MM.1S (cell line): ENCODE measurements at places on chromosomes 11 and 22.

DNA sequence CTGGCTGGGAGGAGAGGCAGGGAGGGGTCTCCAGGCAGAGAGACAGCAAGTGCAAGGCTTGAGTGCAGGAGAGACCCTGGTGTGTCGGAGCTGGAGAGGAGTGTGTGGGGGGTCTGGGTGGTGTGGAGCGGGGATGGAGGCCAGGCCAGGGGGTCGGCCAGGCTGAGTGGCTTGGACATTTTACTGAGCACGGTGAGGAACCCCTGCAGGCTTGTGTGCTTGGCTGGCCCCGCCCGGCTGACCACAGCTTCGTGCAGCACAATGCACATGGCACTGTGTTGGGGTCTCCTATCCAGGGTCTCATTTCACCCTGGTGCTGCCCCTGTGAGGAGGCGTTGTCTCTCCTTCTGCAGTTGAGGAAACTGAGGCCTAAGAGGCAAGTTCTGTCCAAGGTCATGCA, 5.6 kb downstream of the MYEOV start:
- DNase-seq, result no peak

DNA sequence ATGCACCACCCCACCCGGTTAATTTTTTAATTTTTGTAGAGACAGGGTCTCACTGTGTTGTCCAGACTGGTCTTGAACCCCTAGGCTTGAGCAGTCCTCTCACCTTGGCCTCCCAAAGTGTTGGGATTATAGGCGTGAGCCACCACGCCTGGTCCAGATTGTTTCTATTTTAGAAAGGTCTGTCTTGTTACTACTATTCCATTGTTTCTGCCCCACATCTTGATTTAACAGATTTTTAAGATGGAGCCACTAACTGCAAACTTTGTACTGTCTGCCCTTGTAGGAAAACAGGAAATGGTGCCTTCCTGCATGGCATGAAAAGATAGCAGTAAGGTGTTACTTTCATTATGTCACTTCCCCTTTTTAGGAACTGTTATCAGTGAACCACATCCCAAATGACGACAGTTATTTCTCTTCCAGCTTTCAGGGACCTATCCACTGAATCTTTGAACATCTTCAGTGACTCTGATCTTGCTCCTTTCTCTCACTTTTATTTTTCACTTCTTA, 23.2 kb downstream of the TAF1D start:
- no peak for DNase-seq

GRCh38 chr11:67494371-67495233, 10.6 kb downstream of the PITPNM1 start:
- no peak for DNase-seq

DNA sequence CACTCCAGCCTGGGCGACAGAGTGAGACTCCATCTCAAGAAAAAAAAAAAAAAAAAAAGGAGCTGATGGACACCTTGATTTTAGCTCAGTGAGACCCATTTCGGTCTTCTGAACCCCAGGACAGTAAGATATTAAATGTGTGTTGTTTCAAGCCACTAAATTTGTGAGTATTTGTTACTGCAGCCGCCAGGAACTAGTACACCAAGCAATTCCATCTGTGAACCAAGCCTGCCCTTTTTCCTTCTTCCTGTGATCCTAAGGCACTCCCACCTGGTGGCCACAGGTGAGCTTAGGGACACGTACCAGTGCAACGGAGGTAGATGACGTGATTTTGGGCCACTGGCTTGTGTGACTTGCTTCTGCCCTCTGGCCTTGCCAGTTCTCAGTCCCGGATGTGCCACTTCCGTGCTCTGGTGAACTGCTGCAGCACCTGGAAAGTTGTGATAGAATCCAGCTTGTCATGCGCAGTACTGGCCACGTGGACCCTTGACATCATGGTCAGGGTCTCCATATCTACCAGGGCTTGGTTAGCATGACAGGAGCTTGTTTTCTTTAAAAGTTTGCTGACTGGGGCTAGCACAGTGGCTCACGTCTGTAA, 19.6 kb upstream of the ATXN10 start:
- no peak for DNase-seq

GRCh38 chr11:19595840-19596751, 116.5 kb upstream of the NAV2 start:
- no peak for DNase-seq

GRCh38 chr11:9977554-9977953, 313.7 kb downstream of the SWAP70 start:
- no peak for DNase-seq

DNA sequence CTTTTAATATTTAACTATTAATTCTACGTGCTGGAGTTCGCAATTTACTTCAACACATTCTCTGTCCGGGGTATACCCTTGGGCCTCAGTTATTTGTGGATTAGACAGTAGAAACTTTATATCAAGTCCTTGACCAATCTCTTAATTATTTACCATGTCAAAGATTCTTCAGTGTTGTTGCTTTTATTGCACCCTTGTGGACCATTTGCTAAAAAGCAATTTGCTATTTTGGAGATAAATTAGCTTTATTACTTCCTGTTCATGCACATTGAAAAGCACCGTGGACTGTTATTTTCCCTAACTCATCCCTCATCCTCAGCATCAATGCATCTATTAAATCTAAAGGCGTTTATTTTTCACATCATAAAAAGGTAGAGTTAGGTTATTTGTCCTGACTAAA, 609.9 kb downstream of the CNTN5 start:
- no peak for DNase-seq

DNA sequence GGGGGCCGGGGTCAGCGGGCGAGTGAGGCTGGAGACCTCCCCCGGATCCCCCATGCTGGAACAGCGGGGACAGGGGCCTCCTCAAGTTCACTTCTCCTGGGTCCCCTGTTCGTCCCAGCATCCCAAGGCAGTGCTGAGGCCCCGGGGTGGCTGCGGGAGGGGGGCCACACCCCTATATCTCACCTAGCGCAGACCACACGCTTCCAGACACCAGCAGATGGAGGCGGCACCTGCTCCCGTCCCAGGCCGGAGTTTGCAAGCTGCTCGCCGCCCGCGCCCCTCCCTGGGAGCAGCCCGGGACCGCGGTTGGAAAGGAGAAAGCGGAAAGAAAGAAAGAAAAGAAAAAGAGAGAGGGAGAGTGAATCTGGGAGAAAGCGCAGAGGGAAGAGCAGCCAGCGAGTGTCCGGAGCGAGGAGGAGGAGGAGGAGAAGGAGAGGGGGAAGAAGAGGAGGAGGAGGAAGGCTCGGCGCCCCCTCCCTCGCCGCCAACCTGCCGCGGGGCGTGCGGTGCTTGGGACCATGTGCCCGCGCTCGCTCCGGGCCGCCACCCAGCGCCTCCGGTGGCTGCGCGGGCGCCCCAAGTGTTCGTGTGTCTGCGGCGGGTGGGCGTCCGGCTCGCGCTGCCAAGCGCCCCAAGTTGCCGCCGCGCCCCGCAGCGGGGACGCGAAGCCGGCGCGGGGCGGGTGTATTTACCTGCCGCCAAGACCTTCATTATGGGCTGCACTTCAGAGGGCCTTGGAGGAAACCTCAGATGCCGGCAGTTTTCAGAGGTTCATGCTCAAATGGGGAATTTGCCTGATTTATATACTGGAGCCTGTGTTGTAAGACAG, at the start of gene LIF:
TSS of gene LIF (minus strand) at position 775 of the 829 bp plus-strand sequence. CDS start at position 711, 64 bp downstream.
- DNase-seq, result peak; percentile 18

DNA sequence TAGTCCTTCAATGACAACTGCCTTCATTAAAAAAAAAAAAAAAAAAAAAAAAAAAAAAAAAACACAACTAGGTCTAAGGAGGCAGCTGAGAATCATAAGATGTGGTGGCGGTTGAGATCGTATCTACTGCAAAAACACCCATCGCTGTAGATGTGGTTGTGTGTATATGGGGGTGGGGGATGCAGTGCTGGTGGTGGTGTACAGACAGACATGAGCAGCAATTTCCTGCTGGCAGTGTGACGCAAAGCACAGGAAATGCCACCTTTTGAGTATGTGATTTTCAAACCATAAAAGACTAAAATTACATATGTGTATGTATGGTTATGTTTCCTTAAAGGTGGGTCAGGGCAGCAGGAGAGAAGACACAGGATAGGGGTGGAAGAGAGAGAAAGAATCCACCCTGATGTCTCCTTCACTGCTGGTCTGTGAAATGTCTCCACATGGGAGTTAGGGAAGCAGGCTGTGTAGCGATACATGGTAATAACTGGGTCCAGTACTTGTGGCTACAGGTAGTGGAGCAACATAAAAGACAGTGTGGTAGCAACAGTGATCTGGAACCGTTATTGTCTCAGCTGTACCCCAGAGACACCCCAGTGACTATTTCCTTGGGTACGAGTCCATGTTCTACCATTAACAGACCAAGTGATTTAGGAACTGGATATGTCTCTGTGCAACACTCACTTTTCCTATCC, 57.9 kb downstream of the SYTL2 start:
- no peak for DNase-seq

GRCh38 chr11:97703851-97704250, 1314.0 kb downstream of the JRKL start:
- no peak for DNase-seq

DNA sequence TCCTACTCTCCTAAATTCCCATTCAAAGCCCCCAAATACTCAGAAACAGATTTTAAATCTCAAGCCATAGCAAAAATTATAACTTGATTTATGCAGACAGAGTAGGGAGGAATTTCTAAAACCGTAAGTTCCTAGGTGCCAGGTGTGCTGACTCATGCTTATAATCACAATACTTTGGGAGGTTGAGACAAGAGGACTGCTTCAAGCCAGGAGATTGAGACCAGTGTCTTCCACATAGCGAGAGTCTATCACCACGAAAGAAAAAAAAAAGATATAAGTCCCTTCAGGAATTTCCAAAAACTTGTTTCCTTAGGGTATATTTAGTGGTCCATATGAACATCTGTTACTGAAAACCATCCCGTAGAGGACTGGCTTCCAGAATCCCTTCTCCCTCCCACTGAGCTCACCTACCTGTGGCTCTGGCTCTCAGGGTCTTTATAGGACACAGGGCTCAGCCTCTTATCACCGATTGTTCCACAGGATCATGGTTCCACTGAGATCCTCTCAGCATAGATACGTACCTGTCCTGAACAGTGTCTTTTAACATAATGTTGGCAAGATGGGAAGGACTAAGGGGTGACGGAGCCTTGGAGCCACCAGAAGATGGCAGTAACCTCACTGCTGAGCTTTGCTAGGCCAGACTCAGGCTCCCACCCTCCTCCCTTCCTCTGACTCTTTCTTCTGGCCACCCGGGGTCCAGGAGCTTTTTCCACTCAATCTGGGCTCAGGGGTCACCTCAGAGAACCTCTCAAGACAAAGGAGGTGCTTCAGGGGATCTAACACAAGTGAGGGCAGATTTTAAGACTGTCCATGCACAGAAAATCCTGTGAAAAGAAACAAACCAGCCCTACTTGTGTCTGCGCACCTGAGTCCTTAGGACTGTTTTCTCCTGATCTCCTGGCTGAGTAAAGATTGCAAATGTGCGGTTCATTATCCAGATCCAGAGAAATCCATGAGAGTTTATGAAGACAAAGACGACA, 117.5 kb upstream of the TOP3B start:
- DNase-seq, result peak; percentile 31

GRCh38 chr11:110463153-110463552, 33.4 kb downstream of the FDX1 start:
- DNase-seq, result no peak

DNA sequence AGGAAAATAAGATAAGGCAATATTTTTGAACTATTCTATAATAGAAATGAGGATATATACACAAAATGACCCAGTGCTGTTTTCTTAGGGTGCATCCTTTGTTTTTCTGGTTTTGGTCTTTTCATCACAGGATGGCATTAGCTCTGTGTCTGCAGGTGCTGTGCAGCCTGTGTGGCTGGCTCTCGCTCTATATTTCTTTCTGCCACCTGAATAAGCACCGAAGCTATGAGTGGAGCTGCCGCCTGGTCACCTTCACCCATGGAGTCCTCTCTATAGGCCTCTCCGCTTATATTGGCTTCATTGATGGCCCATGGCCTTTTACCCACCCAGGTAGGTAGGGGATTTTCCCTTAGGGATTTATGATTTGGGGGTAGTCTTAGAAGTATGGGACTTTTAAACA, 2.2 kb downstream of the TLCD5 start:
- no peak for DNase-seq

DNA sequence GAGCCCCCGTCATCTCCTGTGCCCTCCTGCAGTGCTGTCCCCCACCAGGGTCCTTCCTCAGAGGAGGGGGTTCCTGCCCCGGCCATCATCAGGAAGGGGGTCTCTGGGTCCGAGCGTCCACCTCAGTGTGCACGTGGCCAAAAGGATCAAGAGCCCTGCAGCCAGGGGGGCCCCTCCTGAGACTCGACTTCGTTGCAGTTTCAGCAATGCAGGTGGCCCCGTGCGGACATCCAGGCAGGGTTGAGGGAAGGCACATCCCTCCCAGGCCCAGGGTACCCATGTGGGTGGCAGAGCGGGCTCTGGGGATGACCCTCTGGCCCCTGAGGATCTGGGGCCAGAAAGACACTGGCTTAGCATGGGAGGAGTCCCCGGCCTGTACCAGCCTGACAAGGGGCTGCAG, 41.3 kb downstream of the LRP5 start:
- no peak for DNase-seq

DNA sequence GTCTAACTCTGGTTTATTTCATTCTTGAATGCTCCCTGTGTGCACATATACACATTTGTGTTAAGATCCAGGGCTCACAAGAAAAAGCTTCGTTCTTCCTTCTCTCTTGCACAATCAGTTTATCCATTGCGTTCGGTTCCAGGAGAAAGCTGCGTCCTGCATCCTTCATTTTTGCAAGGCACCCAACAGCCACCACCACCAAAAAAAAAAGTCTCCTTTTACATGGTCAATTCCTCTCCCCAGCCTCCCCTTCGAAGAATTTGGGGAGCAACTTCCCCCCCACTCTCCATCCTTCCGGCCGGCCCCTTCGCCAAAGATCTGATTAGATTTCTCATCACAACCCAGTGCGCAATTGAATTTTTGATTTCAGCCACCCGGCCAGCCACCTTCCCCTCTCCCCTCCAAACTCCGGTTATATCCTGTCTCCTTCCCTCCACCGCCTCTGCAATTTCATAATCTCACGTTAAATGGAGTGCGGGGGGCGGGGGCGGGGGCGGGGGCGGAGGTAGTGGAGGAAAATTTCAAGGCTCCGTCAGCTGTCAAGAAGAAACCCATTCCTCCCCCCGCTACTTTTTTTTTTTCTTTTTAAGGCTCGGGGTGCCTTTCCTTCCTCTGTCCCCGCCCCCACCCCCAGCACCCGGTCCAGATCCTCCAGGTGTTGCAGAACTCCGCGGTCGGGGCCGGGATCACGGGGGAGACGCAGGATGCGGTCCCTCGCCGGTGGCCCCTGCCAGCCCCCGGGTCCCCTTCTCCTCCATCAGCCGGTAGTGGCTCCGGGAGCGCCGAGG, 1166.5 kb downstream of the LRRC4C start:
- no peak for DNase-seq

- DNase-seq, result no peak
These were observed 232.9 kb downstream of the BUD13 start for GRCh38 chr11:116539836-116540418.

DNA sequence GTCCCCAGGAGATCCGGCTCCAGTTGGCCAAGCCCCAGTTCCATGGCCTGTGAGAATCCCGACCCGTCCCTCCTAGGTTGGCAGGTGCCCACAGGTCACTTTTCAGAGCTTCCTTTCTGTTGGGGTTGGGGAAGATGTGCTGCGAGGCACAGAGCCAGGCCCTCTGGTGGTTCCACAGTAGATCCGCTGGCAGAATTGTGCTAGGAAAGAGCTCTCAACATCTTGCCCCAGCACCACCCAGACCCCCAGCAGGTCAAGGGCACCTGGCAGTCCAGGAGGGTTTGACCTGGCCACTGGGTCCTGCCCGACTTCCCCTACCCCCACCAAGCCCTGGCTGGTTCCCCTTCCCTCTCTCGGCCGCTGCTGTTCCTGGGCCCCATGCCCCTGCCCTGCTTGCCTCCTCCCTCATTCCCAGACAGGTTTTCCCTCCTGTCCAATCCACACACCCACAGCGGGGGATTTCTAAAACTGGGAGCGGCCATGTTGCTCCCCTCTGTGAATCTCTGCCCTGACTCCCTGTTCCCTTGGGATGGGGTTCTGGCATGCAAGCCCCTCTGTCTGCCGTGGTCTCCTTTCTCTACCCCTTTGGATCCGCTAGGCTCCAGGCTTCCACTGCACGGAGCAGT, 26.2 kb upstream of the GCAT start:
- no peak for DNase-seq
